ENCODE measurements at places on chromosomes 1 and 21.

DNA sequence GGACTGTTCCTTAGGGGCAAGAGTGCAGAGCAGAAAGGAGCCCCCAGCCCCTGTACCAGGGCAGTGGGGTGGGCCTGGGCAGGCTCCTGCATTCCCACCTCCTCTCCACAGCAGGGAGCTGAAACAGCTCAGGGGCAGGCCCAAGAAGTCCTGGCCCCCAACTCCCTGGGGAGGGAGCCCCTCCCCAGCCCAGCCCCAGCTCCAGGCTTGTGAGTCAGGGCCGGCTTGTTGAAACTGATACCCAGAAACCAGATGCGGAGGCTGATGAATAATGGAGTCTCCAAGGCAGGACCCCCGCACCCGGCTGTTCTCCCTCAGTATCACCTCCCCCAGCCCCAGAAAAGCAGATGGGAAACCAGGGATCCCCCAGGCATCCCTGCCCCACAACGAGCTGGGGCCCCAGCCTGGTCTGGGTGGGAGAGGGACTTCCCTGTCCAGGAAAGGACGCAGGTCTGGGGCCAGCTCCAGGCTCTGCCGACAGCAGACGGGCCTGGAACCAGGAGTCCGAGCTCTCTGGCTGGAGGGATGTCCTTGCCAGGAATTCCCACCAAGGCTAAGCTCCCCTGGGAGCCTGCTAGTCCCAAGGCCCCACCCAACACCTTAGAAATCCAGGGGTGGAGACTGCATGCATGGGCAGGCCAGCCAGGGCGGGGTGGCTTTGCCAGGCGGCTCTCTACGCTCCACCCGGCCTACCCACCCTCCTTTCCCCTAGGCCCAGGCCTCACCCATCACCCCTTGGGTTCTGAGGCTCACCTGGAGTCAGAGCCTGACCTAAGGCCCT lies 2.7 kb downstream of the PLEKHG5 start:
- DNase-seq = peak; percentile 64

DNA sequence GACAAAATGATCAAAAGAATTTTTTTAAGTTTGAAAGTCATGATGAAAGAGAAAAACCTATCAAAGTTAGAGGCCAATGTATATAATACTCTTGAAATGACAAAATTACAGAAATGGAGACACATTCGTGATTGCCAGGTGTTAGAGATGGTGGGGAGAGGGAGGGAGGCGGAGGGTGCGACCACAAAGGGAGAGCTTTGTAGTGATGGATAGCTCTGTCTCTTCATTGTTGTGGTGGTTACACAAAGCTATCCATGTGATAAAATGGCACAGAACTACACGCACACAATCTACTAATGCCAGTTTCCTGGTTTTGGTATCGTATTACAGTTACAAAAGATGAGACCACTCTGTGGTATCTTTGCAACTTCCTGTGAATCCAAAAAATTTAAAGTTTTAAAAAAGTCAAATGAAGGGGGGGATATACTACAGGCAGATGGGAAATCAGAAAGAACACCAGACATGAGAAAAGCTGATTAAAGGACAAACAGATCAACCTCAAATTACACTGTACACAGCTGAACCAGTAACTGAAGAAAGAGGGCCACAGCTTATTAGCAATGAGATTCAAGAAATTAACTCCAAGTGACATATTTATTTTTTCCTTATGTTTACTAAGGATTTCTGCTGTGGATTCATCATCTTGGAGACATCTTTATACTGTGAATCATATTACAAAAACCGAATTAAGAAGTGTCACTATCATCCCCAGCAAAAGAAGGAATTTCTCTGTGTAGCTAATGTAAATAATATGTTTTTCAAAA lies 199.1 kb downstream of the SLC45A1 start:
- no peak for DNase-seq

GRCh38 chr1:3501437-3501836 lies 47.0 kb downstream of the ARHGEF16 start:
- DNase-seq = no peak

- DNase-seq = no peak
Observed at GRCh38 chr1:166282391-166283137, 115.8 kb upstream of the FAM78B start.

DNA sequence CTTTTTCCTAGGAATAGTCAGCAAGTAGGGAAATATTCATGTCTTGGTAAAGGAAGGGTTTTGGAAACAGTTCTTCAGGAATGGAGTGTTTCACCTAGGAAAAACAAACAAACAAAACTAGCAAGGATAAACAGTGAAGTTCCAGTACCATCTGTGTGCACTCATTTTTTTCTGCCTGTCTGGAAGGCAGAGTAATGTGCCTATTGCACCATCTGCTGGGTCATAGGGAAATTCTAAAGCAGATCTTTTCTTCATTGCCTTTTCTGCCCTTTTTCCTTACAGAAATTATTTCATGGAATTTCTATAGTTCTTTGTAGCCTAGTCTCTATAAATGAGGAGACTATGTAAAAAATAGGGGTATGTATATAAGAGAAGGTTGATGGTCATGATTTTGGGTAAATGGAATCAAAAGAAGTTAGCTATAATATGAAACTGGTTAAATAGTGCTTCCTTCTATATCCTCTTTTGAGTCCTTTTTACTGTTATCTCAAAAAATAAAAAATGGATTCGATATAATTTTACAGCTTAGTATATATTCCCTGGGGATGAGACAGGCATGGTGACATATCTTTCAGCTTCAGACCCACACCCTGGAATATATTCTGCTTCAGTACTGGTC lies 3.4 kb upstream of the HRNR start:
- no peak for DNase-seq

DNA sequence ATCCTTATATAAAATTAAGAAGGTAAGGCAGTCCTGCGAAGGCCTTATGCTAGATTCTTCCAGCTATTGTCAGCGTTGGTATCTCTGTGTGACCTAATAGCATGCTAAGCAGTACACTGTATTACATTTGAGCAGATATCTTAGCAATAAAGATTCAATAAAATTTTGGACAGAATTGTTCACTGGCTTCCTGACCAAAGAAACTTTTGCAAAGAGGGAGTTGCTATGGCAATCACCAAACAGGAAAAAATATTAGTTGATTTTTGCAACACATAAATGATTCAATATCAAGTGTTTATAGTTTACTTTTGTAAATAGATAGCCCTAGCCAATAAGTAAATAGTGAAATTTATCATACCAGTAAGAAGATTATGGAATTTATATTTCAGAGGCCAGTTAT lies 31.0 kb upstream of the PLEKHO1 start:
- DNase-seq = no peak

DNA sequence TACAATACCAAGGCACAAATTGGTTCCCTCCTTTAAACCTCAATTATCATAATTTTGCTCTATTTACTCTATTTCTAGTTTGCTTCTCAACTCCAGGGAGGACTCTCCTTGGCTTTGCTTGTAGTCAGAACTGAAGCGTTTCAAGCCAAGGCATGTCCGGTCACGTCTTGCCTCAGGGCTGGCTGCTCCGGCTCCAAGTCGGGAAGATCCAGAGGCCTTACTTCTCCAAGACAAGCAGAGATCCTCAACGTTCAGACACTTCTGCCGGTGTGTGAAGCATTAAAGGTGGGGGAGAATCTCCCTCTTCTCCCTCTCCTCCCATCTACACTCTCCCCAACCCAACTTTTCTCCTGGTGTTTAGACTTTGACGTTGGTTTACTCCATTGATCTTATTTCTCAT lies 7.2 kb upstream of the HHAT start:
- DNase-seq = no peak

GRCh38 chr1:204296431-204296988 lies 63.2 kb downstream of the PLEKHA6 start:
- DNase-seq = no peak

DNA sequence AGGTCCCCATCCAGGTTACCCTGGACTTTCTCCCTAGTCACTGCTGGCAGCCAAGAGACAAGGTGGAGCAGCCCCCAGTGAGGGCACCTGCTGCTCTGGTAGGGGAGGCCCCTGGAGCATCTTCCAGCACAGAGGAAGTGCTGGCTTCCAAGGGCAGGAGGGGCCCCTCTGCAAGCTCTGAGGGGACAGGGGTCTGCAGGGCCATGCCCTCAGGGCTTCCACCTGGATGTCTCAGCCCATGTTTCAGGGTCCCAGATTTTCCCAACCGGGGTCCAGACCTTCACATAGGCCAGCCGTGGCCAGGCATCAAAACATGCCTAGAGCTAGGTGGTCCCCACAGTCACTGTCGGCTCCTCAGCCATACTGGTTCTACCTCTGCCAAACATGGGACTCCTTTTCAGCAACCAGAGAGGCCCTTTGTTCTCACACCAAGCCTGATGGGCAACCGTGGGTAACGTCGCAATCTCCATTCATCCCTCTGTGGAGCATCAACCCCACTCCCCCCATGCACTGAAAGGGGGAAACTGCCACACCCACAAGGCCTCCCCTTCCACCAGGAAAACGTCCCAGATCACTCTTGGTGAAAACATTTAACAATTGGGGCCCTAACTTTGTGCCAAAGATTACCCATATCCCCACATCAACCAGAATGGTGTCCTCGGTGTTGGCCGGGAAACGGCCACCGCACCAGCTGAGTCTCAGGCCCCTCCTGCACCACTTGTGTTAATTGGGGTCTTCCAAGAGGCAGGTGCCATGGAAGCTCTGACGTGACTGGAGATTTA lies 1.9 kb upstream of the COL6A2 start:
- DNase-seq = no peak

DNA sequence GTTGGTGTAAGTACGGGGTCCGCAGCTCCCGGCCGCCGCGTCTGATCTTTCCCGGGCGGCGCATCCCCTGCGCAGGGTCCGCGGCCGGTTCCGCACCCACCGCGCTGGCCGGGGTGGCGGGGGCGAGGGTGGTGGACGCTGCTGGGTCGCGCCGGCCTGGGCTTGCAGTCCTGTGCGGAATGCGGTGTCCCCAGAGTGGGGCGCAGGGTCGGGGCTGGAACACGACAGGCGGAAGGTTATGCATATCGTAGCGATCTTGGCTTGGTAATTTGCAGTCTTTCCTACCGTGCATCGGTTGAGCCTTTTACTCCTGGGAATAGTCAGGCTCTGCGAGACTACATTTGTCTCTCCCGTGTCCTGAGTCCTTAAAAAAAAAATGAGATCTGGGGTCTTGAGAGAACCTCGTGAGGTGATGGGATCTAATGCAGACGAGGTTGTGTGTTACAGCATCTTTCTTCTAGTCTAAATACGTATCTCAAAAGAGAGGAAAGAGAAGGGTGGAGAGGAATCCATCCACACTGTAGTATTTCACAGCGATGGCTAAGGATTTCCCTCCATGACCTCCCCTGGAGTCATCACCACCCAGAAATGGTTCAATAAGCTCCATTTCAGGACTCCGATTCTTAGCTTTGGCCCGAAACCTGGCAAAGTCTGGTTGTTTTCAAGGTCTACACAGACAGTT lies 572 bp downstream of the ATP1B1 start:
- no peak for DNase-seq

DNA sequence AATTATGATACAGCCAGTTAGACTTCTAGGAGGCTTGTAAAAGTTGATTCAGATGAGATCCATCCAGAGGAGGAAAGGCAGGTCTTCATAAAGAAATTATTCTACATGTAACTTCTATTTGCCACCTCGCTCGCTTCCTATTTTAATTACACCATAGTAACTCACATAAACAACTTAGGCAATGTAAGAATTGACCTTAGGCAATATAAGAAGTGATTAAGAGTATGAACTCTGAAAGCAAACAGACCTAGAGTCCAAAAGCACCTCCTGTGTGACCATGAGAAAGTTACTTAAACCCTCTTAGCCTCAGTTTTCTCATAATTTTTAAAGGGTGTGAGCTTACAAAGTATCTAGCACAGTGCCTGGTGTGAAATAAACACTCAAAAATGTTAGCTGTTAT lies 192.7 kb upstream of the NFIA start:
- no peak for DNase-seq

GRCh38 chr1:227370533-227371254 lies 52.4 kb upstream of the CDC42BPA start:
- DNase-seq = no peak

DNA sequence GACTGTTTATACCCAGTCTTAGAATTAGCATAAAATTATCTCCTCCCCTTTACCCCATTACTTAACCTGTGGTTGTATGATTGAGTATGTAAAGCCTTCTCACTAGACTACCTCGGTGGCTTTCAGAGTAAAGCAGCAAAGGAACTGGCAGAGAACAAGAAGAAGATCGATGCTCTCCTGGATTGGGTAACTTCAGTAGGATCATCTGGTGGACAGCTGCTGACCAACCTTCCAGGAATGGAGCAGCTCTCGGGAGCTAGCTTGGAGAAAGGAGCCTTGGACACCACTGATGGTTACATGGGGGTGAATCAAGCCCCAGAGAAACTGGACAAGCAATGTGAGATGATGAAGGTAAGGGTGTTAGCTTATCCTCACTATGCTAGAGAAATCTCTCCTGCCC lies 138.6 kb upstream of the BMP8A start:
- DNase-seq = no peak

GRCh38 chr1:55255901-55256300 lies 40.7 kb upstream of the USP24 start:
- DNase-seq = no peak

- no peak for DNase-seq
Observed at GRCh38 chr1:47521034-47521881, 83.4 kb downstream of the FOXD2 start.

- no peak for DNase-seq
Observed at GRCh38 chr1:24984800-24985522, 54.9 kb upstream of the RUNX3 start.

DNA sequence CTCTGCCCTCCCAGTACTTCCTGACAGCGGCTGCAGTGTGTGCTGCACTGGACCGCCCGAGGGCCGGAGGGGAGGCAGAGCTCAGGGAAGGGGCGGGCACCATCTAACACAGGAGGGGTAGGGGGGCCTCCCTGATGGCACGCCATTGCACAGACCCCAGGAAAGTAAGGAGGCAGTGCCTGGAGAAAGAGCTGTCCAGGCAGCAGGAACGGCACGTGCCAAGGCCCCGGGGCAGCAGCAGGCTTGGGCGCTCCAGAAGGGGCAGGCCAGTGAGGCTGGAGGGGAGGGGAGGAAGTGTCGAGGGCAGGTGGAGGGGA lies 110.7 kb downstream of the CRYAA start:
- DNase-seq = no peak

- DNase-seq = no peak
Observed at GRCh38 chr1:10967090-10967489, 45.4 kb upstream of the TARDBP start.

DNA sequence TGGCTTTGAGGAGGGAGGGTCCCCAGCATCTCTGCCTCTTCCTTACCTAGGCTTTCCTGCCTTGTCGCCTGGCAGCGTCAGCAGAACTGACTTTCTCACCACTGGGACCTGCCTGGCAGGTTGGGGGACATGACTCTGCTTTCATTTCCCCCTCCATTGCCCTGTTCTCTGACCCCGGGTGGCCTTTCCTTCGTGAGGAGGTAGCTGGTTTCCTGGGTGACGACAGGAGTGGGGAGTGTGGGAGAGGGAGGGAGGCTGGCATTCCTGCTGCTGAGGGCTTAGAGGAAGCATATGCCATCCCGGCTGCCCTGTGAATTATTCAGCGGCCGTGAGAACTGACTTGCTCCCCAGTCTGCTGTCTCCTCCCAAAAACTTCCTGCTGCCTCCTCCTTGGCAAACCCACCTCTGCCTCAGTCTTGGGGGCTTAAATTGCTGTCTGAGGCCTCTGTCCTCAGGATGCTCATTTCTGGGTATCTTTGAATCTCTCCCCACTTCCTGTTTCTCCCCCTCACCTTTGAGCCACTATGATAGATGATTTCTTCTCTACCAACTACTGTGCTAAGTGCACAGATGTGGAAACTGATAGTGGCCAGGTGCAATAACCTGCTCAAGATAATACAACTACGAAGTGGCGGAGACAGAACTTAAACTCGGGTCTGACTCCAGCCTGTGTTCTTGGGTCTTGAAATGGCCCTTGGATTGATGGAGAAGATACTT lies 182.0 kb upstream of the CSF3R start:
- DNase-seq = no peak

GRCh38 chr1:219088778-219089557 lies 84.7 kb upstream of the LYPLAL1 start:
- DNase-seq = peak; percentile 27

All from LoVo (cell line).